ENCODE measurements at places on chromosomes 7 and 10.

GRCh38 chr10:63055705-63056104, 77.4 kb upstream of the NRBF2 start:
- no peak for DNase-seq

GRCh38 chr10:88932539-88933256, 19.9 kb downstream of the ACTA2 start:
- DNase-seq, result no peak

GRCh38 chr7:16933296-16934279, 51.8 kb upstream of the AGR3 start:
- DNase-seq, result no peak

DNA sequence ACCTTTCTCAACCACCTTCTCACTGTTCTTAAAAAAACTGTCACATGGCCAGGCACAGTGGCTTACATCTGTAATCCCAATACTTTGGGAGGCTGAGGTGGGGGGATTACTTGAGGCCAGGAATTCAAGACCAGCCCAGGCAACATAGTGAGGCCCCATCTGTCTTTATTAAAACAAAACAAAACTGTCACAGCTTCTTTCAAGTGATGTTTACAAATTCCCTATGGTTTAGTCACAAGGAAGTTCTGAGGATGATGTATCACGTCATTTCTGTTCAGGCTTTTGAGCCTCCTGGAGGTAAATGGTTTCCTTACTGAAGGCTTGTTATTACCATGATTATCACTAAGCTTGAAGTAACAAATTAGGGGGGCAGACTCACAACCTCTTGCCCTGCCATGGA, 186.2 kb downstream of the CFTR start:
- DNase-seq, result no peak

GRCh38 chr10:69757553-69758309, 44.0 kb upstream of the COL13A1 start:
- no peak for DNase-seq

DNA sequence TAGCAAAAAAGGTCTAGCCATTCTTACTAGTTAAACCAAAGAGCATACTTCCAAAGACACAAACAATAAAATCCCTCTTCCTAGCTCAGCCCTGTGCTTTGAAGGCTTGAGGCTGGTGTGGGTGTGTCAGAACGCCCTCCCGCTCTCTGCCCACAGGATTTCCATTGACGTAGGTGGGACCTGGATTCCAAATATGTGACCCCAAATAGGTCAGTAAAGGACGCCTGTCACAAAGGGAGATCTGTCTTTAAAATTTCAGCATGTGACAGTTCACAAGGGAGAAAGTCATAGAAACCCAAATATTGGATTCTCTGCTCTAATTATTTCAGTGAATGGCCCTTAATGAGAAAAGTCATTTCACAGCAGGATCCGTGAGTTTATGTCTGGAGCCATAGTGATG, 39.9 kb upstream of the LYZL1 start:
- DNase-seq, result no peak

DNA sequence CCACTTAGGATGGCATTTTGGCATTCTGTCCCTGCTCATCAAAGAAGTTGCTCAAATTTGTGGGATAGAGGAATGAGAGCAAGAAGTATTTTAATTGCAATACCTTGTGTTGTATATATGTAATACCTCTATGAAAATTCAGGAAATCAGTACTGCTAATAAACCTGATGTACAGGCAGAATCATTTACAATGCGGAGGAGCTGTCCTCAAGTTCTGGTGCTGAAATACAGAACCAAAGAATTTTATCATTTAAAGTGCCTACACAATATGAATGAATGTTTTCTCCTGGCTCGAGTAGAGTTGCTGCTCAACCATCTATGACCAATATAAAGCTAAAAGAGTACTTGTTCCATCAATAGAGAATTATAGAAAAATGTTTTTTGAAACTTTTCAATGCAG, 305.8 kb downstream of the PLXNA4 start:
- no peak for DNase-seq

GRCh38 chr10:106479636-106480035, 684.9 kb downstream of the SORCS1 start:
- no peak for DNase-seq

GRCh38 chr10:51010977-51011376, 63.3 kb upstream of the PRKG1 start:
- no peak for DNase-seq

DNA sequence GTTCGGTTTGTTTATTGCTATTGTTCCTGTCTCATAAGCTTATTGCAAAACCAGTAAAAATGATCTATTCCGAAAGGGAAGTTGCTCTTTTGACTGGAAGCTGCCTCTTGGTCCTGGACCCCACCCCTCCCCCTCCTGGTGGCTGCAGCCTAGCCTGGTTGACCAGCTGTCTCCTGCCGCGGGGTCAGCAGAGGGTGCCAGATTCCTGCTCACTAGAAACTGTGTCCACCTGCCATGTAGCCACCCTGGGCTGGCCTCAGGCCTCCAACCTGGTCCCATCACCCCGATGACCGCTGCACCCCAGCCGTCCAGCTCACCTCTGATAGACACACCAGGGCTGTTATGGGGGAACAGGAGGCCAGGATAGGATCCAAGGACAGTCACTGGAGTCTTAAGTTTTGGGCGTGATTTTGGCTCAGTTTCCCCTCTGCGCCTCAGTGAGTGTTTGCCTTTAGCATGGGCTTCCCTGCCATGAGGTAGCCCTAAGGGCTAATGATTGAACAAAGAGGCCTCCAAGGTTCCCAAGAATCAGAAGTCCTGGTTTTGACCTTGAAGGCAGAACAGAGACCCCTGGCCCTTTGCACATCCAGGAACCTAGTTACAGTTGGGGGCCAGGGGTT, 32.9 kb upstream of the SLF2 start:
- DNase-seq, result no peak

DNA sequence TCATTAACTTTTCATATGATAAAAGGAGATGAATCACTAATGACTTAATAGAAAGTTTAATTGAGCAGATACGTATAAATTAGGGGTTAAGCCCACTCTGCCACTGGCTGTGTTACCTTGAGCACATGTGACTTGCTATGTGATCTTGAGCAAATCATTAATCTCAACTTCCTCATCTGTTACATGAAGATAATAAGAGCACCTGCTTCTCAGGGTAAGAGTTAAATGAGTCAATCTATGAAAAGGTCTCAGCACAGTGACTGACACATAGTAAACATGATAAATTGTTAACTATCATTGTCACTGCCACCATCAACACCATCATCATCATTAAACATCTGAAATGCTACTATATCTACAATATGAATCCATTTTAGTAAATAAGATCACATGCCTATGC, 110.8 kb downstream of the TPK1 start:
- DNase-seq, result no peak

DNA sequence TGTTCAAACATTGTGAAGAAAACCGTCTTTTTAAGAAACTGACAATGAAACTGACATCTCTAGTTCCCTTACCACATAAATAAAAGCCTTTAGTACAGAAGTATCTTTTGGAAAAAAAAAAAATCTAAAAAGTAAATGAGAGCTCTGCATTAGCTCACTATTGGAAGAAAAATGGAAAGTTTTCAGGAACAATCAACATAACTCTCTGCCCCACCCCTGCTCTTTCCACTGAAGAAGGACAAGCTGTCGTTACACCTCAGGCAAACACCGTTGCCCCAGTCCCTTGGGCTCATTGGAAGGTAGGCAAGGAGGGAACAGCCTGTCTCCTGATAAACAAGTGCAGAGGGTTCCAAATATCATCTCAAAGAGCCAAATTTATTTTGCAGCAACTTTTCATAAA, 22.4 kb upstream of the C1QL3 start:
- no peak for DNase-seq

- no peak for DNase-seq
Observed at GRCh38 chr7:377080-378040, 87.4 kb downstream of the FOXL3 start.

DNA sequence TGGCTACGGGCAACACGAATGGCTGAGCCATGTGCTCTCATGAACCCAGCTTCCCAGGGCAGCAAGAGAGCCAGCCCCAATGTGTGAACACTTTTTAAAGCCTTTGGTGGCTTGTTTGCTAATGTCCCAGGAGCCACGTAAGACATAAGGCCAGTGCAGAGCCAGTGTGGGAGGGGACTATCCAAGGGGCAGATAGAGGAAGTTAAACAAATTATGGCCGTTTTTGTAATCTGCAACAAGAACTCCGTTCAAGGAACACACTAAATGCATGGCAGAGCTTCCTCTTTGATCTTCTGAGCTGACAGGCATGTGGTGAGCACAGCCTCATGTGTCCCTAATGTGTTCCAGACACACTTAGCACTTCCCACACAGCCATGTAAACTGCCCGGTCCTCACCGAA, 133.3 kb downstream of the TEX36 start:
- DNase-seq, result no peak

GRCh38 chr7:47948141-47948790, at the start of gene PKD1L1:
PKD1L1 (minus strand) TSS chr7:47948466; CDS start chr7:47948440, 26 bp downstream.
- DNase-seq, result no peak

DNA sequence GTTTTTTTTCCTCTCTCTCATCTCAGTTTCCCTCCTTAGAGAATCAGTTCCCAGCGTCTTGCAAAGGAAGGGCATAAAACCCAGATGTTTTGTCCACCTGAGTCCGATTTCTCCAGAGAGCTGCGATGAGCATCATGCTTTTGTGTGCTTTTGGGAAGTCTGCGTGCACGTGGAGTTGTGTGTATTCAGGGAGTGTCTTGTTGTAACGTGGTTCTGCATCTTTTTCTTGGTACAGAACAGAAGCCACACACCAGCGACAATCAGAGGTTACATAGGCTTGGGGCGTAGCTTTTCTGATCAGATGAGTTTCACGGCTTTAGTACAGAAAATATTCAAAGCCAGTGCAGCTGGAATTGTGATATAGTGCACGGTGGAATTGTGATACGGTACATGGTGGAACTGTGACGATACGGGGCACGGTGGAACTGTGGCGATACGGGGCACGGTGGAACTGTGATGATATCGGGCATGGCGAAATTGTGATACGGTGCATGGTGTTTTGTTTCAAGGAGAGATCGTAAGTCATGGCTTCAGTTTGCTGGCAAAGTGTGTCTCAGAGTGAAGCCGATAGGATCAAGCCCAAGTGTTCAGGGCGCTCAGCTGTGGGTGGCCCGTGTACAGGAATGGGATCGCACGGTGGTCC, 32.8 kb downstream of the FOXK1 start:
- DNase-seq, result no peak

DNA sequence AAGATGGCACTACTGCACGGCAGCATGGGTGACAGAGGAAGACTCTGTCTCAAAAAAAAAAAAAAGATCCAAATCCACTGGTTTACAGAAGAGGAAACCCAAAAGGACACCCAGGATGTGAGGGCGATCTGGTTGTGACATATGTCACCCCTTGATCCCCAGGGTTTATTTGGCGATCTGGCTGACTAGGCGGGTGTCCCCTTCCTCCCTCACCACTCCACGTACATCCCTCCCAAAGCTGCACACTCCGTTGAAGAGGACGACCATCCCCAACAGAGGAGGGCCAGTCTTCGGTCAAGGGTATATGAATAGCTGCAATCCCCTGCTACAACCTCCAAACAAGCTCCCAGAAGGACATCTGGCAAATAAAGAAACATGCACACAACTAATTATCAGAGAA, 111.6 kb downstream of the HTR5A start:
- DNase-seq, result no peak

DNA sequence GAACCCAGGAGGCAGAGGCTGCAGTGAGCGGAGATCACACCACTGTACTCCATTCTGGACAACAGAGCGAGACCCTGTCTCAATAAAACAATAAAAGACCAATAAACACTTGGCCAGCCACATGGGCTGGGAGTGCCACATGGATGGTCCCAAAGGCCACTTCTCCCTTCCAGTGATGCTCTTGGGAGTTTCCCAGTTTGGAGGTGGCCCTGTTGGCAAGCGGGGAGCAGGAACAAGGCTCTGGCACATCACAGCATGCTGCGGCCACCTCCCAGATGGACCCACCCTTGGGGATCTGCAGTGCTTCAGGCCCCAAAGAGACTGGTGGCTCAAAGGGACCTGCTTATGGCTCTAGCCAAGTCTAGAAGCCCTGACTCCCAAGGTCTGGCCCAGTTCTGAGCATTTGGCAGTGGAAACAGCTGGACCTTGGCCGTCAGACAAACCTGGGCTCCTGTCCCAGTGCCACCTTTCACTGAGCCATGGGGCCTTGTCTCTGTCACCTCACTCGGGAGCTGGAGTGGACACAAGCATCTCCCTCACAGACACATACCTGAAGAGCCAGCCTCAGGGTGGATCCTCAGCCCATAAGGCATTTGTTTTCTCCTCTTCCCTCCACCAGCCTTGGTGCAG, 91.7 kb downstream of the COL13A1 start:
- no peak for DNase-seq

DNA sequence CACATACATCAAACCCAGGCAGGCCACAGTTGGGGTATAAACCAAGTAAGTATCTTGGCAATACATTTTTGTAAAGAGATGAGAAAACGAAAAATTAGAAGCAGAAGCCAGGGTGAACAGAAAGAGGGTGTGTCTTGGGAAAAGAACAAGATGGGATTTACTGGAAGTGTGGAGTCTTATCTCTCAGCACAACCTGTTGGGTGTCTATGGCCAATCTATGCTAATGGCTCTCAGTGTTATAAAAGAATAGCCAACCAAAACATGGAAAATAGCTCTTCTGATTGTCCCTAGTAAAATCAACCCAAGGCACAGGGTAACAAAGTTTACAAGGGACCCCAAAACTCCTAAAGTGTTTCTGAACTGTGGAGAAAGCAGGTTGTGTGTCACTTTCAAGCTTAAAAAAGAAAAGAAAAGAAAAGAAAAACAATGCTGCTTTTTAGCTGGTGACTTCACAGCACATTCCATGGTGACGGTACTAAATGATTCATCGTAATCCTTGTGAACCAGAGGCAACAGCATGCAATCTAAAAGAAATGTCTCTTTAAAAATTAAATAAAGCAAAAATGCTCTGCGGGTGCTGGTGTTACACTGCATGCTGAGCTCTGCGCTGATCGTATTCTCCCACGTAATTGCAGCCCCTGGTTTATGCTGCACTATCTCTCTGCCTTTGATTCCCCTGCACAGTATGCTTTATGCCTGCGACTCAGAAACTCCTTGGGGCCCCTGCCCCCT, 100.8 kb downstream of the C10orf90 start:
- no peak for DNase-seq

DNA sequence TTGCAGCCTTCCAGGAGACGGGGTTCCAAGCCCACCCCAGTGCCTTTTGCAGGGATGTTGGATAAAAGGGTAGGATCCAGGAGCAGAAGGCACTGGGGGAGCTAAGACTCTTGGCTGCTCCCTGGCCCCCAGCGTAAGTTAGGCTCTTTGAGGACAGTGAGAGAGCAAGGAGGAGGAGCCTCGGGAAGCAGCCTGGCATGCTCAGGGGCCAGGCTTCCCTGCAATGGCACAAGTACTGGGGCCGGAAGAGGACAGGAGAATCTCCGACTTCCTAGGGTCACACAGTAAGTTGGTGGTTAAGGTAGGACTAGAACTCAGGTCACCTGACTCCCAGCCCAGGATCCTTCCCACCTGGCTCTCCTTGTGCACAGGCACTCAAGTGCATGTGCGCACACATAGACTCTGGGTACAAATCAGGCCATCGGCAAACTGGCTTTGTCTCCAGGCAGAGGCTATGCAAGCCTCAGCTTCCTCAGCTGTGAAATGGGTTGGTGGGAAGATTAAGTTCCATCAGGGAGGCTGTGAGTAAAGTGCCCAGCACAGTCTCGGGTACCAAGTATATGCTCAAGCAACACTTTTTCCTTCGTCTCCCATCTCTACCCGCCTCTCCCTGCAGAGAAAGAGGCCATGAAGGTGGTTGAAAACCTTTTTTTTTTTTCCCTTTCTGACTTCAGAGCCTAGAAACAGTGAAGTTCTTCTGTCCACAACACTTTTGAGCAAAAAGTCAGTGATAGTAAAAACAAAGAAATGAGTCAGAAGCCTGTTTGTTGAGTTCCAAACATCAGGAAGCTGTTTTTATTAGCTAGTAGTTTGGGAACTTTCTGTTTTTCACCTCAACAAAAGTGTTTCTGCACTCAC, 79.1 kb downstream of the NEURL1 start:
- DNase-seq, result no peak

- no peak for DNase-seq
Observed at GRCh38 chr10:11638055-11638698, 26.7 kb upstream of the USP6NL start.
